ENCODE measurements at places on chromosomes 4 and X.

DNA sequence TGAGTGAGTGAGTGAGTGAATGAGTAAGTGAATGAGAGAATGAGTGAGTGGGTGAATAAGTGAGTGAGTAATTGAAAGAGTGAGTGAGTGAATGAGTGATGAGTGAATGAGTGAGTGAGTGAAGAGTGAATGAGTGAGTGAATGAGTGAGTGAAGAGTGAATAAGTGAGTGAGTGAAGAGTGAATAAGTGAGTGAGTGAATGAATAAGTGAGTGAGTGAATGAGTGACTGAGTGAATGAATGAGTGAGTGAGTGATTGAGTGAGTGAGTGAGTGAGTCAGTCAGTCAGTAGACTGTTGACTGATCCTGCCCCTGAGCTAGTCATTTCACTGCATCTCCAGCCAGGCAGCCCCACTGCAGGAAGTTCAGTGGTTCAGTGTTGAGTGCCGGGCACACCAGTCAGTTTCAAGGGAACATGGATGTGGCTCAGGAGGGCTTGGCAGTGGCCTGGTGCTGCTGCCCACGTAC is 228.4 kb upstream of the PSAPL1 start:
- DNase-seq = no peak

DNA sequence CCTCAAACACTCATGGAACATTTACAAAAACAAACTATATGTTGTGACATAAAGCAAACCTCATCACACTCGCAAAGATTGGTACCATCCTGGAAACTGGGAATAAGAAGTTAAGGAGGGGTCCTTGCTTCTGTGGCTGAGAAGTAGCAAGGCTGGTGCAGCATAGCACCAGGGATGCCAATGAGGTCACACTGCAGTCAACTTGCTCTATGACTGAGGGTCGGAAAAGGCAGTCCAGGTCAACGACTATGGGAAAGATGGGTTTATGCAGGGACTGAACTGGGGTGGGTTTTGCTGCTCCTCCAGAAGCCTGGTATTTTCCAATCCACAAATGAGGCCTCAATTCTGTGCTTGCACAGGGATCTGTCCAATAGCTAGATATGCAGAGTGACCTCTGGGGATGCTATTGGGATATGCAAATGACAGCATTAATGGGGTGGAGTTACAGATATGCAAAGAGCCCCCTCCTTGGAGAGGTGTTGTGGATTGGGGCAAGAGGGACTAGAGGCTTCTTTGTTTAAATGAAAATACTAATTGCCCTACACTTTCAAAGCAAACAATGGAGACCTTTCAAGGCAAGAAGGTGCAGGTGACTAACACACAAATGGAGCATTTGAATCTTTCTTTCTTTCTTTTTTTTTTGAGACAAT is 7.2 kb upstream of the IL13RA1 start:
- no peak for DNase-seq

- DNase-seq = no peak
These were observed 56.4 kb downstream of the SPOCK3 start for GRCh38 chr4:167177925-167178324.

DNA sequence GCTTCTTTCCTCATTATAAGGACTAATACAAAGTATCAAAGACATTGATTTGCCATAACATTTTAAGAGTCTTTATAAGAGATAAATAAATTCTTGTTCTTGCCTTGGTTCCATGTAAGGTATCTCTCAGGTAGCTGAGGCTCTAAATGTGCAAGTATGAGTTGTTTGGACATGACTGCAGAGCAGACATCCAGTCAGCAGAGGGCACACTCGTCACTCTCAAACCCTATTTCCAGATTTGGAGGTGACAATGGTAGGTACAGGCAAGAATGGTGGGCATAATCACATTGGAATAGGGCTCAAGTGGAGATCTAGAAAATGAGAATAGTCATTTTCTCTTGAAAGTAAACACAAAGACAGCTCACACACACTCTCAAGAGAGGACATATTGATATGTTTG is 133.3 kb upstream of the ZIC3 start:
- peak; percentile 35 for DNase-seq

DNA sequence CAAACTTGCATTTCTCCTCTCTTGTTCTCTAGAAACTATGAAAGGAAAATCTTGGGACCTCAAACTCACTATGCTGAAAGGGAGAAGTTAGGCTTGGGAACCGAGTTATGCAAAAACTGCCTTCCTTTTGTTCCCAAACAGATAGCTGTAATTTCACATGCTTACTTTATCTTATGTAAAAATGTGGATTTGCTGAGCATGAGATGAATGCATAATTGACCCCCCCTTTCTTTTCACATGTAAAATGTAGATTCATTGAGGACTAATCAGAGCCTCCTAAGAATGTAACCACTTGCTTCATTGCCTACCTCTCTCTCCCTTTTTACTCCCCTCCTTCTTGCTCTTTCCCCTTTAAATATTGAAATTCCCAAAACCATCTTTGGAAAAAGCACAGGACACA is 18.0 kb downstream of the TBC1D9 start:
- no peak for DNase-seq

- DNase-seq = no peak
These were observed 51.6 kb upstream of the WDR1 start for GRCh38 chr4:10168151-10168550.

GRCh38 chr4:123599061-123599919 is 202.7 kb downstream of the SPRY1 start:
- no peak for DNase-seq

DNA sequence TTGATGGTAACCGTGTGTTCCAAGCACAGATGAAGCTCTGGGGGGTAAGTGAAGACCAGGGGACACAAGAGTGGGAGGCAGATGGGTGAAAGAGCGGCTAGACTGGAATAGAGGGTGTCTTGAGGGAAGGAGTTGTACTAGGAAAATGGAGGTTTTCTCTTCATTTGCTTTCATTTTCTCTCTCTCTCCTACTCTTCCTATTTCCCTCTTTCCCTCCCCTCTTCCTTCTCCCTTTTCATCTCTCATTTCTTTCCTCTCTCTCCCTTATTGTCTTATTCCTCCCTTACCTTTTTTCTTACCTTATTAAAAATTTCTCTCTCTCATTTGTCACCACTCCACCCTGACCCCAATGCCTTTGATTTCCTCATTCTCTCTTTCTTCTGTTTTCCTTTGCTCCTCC is 3.0 kb downstream of the ITGB1BP2 start:
- DNase-seq = no peak

DNA sequence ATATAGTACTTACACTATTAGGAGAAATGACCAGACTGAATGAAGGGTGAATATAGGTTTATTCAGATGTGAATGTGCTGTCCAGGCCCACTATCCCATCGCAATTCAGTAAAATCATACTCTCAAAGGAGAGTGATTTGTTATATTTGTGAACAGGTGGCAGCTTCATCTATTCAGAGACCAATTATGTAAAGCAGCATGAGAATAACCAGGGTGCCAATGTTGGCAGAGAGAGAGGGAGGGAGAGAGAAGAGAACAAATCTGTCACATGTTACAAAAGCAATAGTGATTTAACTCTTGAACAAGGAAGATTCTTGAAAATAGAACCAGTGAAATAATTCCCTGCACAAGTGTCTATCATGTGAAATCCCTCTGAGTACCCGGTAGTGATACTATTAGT is 38.9 kb upstream of the TLL1 start:
- no peak for DNase-seq

DNA sequence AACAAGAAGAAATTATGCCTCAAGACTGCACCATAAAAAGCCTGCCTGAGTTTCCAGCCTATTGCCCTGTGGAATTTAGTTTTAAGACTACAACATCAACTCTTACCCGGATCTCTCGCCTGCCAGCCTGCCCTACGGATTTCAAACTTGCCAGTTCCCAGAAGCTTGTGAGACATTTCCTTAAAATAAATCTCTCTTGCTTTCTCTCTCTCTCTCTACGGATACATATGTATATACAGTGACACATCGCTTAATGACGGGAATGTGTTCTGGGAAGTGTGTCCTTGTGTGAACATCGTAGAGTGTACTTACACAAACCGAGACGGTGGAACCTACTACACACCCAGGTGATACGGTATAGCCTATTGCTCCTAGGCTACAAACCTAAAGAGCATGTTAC is 79.5 kb downstream of the CLNK start:
- DNase-seq = no peak

DNA sequence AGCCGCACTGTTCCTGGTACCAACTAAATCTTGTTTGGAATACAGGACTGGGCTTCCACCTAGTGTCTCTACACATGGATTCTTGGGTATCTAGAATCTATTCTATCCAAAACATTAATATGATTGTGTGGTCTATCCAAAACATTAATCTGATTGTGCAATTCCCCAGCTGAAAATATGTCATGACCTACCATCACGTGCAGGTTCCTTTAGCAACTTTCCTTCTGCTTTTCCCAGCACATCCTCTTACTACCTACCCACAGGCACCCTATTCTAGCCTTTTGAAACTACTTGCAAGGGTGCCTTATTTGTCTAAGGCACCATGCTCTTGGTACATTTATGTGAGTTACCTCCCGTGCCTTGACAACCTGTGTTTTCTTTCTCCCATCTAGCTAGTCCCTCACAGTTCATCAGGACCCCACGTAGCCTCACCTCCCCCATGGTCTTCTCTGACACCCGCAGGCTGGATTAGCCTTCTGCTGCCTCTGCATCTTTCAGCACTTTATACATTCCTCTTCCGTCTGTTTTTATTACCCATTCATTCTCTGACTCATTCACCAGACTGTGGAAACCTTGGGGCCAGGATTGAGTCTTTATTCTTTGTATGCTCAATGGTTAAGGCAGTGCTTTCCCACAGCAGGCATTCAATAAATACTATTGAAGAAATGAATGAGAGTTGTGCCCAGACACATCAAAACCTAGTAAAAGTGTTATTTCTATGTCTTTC is 88.8 kb upstream of the FAM9B start:
- DNase-seq = no peak

GRCh38 chrX:93346309-93346708 is 327.1 kb downstream of the NAP1L3 start:
- DNase-seq = no peak

DNA sequence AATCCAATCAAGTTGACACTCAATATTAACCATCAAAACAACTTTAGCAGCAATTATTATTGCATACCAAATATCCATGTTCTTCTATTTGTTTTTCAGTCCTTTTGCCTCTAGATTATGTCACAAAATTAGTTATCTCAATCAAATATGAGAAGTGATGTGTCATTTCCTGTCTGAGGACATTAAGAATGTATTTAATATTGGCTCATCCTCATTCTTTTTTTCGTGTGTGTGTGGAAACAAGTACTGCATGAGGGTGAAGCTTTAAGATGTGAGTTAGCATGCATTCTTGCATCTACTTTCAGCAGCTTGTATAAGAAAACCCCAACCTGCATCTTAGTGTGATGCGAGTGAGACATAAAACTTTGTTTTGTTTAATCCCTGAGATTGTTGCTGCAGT is 301.4 kb downstream of the GRIA2 start:
- no peak for DNase-seq

GRCh38 chr4:4507923-4508322 is 33.9 kb downstream of the STX18 start:
- peak; percentile 33 for DNase-seq

DNA sequence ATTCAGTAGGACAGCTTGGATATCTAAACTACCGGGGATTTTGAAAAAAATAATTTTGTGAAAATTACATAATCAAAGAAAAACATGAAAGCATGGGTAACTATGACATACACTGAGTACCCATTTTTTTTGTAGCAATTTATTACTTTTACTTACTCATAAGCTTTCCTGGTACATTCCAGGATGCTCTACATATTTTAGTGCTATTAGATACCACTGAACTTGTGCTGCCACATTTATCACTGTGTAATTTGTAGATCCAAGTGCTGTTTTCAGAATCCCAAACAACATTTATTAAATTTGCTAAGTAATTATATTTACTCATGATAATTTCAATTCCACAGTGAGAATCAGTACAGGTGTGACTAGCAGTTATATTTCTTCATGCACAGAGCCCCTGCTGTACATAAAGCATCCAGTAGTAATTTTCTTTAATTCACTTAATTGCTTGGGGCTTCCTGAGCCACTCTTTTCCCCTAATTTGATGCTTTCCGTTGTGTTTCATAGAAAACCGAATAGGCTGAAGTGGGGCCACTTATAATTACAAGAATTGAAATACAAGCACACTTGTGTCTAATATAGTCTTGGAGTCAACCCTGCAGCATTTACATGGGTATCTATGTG is 2254.4 kb downstream of the ARAP2 start:
- no peak for DNase-seq

- no peak for DNase-seq
These were observed 89.0 kb upstream of the SFRP2 start for GRCh38 chr4:153877898-153878297.

- DNase-seq = no peak
These were observed 79.4 kb downstream of the JADE3 start for GRCh38 chrX:46991664-46992063.

GRCh38 chr4:3676907-3677747 is 89.1 kb upstream of the ADRA2C start:
- DNase-seq = no peak

- DNase-seq = peak; percentile 52
These were observed 254.5 kb upstream of the VEGFC start for GRCh38 chr4:177047070-177047850.

GRCh38 chr4:76757418-76757939 is 140.5 kb downstream of the SOWAHB start:
- DNase-seq = no peak

- DNase-seq = no peak
These were observed 133.1 kb downstream of the JADE1 start for GRCh38 chr4:128942607-128943006.

- DNase-seq = no peak
These were observed 443.0 kb upstream of the GALNT7 start for GRCh38 chr4:172725581-172725980.

GRCh38 chr4:187668526-187669082 is 327.0 kb upstream of the ZFP42 start:
- DNase-seq = no peak

- no peak for DNase-seq
These were observed 71.1 kb downstream of the MID1 start for GRCh38 chrX:10549280-10549679.

DNA sequence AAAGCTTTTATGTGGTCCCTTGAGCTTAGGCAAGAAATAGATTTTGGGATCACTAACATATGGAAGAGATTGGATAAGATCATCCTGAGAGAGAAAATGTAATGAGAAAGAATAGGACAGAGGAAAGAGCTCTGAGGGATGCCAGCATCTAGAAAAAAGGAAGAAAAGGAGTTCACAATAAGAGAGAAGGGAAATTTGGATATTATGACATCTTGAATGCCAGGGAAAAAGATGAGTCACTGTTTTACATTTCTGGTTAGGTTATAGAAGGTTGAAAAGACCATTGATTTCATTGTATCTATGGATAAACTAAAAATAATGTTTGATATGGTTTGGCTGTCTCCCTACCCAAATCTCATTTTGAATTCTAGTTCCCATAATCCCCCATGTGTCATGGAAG is 208.5 kb downstream of the MAD2L1 start:
- no peak for DNase-seq

- DNase-seq = no peak
These were observed 509 bp downstream of the CXXC4 start for GRCh38 chr4:104494185-104494584.

DNA sequence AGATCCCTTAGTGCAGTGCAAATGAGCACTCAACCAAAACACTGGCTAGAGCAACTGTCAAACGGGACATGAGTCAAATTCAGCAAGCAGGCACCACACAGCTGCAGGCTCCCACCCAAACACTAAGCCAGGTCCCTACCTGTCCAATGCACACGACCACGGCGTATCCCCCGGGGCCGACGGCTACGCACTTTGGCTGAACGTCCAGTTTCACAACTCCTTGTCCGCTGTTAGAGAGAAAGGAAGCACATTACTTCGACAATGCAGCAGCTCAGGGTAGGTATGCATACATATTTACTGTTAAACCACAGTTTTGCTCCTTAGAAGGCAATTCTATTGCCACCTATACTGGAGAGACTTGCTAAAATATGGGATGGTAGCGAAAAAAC is 35.4 kb downstream of the WDR1 start:
- DNase-seq = no peak
